ENCODE measurements at places on chromosomes 16 and 17.

- no peak for DNase-seq
These were observed 34.8 kb upstream of the NDRG4 start for GRCh38 chr16:58464916-58465731.

DNA sequence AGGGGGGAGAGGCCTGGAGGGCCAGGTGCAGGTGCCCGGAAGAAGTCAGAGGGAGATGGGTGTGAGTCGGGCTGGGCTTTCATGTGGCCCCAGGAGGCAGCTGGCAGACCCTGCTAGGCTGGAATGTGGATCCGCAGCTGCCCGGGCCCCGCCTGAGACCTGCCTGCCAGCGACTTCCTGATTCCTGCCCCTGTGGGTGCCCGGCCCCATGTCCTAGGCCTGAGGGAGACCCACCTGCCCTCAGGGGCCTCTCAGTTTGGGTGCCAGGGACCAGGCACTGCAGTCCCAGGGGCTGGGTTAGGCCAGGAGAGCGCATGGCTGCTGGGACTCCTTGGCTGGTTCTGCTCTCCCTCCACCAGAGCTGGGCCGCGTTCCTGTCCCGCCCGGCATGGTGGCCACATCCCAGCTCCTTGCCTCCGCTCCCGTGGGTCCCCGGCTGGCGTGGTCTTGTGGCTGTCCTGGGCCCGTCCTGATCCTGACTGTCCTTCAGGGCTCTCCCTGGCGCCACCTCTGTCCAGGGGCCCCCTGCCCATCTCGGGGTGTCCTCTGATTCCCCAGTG is 22.1 kb upstream of the SPNS2 start:
- DNase-seq = no peak

GRCh38 chr17:19753051-19753509 is 5.0 kb upstream of the ALDH3A1 start:
- DNase-seq = no peak

- no peak for DNase-seq
These were observed 47.1 kb downstream of the ABCA8 start for GRCh38 chr17:68908045-68908444.

- no peak for DNase-seq
These were observed 13.6 kb downstream of the HLF start for GRCh38 chr17:55278173-55278961.

GRCh38 chr17:49764559-49765180 is 739 bp upstream of the FAM117A start:
- DNase-seq = no peak

DNA sequence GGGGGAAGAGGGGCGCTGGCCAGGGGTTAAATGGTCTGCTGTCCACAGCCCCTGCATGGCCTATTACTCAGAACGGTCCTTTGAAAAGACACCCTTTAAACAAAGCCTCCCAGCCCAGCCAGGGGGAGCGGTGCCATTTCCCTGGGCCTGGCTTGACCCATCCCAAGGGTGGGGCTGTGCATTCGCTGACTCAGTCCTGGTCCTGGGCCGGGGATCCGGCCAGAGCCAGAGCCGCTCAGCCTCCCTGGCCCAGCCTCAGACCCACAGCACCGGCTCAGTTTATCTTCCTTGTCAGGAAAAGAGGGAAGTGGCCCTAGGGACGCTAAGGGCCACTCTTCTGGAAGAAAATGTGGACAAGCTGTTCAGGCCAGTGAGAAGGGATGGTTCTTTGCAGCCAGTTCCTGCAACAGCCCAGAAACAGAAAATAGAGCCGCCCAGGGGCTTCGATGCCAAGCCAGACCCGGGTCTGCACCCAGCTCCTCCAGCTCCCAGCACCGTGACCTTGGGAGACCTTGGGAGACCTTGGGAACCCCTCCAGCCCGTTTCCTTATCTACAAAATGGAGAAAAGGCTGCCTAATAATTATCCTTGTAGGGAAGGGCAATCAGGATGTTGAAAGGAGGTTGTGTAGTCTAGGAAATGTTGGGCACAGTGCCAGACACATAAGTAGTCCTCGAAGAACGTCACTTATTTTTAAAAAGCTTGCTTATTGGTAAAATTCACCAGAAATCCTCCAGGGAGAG is 82.5 kb downstream of the ZDHHC7 start:
- DNase-seq = no peak

DNA sequence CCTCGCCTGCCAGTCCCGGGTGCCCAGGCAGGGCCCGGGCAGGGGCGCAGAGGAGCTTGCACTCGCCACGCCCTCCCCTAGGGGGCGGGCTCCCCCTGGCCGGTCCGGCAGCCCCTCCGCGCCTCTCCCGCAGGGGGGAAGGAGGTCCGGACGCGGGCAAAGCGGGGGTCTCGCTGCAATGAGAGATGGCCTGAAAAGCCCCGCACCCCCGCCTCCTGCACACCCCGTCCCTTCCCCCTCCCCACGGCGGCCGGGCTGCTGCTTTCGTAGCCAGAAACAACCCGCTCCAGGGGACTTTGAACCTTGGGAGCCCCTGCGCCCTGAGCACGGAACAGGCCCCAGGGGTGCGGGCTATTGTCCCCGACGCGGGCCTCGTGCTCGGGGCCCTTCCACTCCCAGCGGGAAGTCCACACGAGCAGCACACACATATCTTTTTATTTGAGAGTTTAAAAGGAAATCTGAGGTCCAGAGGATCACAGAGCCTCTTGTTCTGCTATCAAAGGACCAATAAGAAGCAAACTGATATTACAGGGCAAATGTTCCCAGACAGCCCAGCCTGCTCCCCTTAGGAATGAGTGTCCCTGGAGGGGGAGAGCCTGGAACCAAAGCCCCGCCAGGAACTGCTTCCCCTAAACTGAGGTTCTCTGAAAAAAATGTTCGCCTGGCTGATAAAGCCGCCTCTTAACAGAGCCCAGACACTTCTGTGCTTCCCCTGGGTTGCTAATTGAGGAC is 5.8 kb upstream of the CBX4 start:
- DNase-seq = no peak

- DNase-seq = no peak
These were observed 13.4 kb downstream of the FBF1 start for GRCh38 chr17:75927286-75927922.

- DNase-seq = no peak
These were observed 33.4 kb downstream of the CMIP start for GRCh38 chr16:81477697-81478693.

DNA sequence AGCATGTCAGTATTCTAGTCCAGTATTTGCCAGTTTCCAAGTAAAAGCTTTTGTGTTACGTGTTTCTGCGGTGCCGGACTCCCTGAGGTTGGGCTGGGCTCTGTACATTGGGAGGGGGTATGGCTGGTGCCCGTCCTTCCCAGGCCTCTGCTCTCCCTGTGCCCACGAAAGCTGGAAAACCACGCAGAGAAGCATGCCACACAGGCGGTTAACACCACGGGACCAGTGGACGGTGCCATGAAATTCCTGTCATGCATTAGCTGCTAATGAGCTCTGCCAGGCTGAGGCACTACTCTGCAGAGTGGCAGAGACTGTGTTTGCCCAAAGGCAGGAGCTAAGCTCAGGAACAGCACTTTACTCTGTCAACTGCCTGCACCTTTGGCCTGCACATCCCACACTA is 8.1 kb downstream of the SMIM5 start:
- no peak for DNase-seq

DNA sequence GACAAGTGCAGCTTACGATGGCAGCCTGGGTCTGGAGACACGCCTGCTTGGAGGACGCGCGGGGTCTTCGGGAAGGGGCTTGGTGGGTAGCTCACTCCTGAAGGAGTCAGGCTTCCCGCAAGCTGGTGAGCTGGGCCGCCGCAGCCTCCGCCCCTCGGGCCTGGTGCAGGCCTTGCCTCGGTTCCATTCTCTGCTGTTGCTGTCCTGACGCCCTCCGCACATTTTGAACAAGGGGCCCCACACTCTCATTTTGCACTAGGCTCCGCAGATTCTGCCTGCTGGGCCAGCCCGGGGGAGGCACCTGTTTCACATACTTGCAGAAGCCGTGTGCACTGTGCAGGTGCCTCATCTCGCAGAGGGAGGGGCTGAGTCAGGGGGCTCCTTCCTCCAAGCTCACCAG is 31.9 kb upstream of the CBX4 start:
- DNase-seq = no peak

DNA sequence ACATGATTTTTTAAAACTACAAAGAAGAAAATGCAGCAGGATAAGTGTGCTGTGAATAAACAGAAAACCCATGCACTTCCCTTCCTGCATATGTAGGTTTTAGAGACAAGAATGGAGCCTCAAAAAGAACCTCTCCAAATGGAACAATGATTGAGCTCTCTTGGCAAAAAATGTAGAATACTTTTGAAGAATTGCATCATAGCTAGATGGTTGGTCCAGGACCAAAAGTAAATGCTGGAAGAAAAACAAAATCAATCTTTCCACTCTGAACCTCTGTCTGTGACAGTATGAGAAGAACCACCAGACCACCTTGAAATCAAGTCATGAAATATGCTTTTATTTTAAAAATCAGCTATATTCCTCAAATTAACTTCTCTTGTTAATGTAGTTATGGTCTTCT is 17.5 kb downstream of the HELZ start:
- no peak for DNase-seq

DNA sequence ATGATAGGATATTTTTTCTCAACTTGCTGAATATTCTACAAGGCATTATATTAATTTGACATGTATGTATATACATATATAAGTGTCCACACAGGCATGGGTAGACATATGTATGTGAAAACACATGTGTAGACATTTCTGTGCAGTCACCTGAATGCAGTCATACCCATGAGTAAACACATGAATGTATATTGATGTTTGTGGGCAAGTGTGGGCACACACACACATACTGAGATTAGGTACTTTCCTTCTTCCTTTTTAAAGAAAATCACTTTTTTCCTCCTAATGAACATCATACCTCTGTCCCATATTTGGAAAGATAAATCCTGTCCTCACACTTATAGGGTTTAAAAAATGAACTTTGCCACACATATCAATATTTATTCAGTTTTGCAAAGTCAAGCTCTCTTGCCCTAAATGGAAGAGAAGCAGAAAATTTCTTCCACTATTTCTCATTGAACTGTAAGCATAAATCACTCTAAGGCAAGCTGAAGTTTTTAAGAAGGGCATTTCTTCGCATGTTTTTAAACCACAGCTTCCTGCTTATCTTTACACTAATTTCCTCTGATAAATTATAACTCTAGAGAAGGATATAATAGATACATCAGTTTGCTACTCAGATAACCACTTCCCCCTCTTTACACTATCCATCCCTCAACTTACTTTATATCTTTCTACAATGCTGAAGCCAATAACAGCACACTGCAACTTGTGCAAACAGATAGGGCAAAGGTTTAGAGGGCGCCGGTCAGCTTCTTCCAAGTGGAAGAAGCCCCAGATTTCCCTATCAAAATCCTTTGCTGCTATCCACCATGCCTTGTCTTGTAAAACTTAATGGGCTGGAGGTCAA is 49.6 kb upstream of the LRRC37A3 start:
- DNase-seq = no peak

DNA sequence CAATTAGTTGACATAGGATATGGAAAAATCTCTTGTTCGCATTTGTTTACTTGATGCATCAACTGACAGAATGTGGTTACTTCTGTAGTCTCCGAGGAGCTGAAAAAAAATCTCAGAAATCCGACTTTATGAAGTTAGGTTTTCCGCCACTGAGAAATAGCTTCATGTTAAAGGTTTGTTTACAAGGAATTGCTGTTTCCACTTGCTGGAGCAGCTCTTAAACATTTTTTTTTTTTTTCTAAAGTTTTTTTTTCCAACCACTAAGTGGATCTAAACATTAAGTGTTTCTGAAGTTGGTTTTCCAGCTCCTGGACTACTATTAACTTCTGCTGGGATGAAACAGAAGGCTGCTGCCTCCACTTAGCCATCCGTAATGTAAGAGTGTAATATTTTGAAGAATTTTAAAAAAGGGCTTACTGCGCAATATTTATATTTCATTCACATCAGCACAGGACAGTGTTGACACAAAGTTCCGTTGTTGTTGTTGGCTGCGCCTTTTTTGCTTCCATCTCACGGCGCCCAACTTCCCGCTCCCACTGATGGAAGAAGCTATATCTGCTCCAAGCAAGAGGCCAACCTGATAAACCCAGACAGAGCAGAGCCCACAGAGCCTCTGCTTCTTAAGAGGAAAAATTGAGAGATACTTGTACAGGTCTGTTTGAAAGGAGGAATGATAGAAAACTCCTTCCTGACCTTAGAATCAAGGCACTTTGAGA is 167.7 kb upstream of the KCNJ16 start:
- DNase-seq = no peak

DNA sequence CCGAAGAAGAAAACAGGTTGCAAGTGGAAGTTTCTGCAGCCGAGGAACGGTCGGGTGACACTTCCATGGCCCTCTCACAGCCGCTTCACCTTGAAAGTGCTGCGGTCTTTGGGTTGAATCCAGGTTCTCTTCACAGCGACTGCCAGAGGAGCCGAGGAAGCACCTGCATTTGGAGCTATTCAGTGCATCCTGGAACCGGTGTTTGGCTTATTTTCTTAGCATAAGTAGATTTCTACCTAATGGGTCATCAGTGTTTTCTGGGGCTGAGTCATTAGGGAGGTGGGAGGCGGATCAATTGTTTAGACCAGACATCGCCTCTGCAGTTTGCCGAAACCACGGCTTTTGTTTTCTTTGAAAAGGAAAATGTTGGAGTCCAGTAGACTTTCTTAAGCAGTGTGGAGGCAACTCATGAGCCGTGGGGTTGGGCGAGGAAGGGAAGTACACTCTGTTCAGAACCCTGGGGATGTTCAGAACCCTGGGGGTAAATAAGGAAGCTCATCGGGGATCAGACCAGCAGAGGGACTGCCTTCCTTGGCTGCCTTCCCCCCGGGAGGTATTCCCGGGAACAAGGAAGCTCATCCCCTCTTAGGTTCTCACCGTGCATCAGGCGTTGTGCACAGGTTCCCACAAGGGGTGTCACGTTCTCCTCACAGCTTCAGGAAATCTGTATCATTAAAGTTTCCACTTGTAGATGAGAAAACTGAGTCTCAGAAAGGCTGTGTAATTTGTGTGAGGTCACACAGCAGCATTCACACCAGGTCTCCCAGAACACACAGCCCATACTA is 361.5 kb downstream of the SNX29 start:
- DNase-seq = no peak

GRCh38 chr17:80003969-80004368 is 31.7 kb downstream of the TBC1D16 start:
- no peak for DNase-seq

DNA sequence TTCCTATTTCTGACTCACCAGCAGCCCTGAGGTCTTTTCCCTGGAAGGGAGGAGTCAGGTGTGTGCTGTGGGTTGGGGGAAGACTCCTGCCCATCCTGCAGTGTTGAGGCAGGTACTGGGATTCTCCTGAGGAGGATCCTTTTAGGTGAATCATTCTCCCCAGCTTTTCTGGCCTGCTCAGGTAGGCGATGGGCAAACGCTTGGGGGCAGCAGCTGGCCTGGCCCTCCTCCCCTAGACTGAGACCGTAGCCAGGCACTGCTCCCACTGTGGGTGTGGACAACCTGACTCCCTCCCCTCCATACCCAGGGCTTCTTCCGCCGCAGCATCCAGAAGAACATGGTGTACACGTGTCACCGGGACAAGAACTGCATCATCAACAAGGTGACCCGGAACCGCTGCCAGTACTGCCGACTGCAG is 15.1 kb downstream of the GJD3 start:
- DNase-seq = no peak

- no peak for DNase-seq
These were observed 37.1 kb downstream of the MRC2 start for GRCh38 chr17:62664336-62665120.

GRCh38 chr17:72472106-72472505 is 351.3 kb downstream of the SOX9 start:
- no peak for DNase-seq

- DNase-seq = no peak
These were observed 5.7 kb downstream of the WSCD1 start for GRCh38 chr17:6075845-6076244.

- DNase-seq = no peak
These were observed 4.3 kb downstream of the SMIM5 start for GRCh38 chr17:75637551-75637950.

Measured in stimulated activated CD4-positive, alpha-beta T cell treated with anti-CD3 and anti-CD28 coated beads, Interleukin-1b, Interleukin-23, amount 100 ng/mL, for 1 hour (primary cell).